LNCaP clone FGC (cell line): ENCODE measurements at places on chromosomes 2 and 18.

GRCh38 chr2:238240757-238241711, 1.2 kb upstream of the HES6 start:
- DNase-seq, result no peak

- no peak for DNase-seq
Observed at GRCh38 chr2:150495993-150496627, 8.6 kb upstream of the RND3 start.

- DNase-seq, result no peak
Observed at GRCh38 chr2:205769495-205769850, 87.2 kb downstream of the NRP2 start.

DNA sequence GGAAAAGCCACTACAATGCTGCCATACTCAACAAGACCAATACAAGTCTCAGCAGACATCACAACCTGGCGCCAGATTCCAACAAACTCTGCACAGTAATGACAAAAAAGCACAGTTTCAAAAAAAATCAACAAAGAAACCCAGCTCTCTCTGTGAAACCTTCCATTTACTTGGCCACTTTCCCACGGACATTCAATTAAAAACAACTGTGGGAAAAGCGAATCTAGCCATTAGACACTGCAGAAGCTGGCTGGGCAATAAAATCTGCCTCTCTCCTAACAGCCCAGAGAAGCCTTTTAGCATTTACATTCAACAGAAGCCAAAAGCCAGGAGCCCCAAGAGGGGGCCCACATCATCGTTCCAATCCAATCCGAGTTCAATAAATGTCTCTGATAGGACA, 128.9 kb downstream of the HDAC4 start:
- no peak for DNase-seq

- peak; percentile 46 for DNase-seq
Observed at GRCh38 chr2:168773719-168774521, 28.5 kb upstream of the NOSTRIN start.

DNA sequence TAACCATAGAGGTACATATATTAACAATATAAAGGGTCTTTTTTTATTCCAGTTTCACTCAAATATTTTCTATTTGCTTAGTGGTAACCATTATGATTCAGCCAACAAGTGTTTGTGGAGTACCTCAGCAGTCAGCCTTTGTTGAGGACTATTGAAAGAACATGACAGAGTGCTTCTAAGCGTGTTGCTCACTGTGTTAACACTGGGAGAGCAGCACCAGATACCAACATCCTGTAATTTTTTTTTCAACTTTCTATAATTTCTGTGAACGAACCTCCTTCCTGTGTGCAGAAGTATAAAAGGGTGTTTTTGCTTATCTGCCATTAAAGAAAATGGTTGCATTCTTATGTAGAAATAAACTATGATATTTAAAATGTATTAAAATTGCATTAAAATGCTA, 239.0 kb downstream of the PHLPP1 start:
- no peak for DNase-seq

DNA sequence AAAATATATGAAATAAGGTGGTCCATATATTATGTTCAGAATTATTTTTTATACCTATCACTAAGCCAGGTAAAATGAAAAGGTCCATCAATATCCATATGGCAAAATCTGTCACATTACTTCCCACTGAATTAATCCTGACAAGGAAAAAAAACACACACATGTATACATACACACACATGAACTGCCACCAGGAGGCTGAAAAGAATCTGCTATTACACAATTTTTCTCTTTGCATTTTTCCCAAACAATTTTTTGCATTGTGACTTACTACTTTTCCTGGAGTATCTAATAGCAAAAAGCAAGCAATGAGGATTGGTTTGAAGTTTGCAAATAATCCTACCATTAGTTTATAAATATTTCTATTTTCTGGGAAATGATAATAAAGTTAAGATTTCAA, 128.2 kb upstream of the CD226 start:
- no peak for DNase-seq

DNA sequence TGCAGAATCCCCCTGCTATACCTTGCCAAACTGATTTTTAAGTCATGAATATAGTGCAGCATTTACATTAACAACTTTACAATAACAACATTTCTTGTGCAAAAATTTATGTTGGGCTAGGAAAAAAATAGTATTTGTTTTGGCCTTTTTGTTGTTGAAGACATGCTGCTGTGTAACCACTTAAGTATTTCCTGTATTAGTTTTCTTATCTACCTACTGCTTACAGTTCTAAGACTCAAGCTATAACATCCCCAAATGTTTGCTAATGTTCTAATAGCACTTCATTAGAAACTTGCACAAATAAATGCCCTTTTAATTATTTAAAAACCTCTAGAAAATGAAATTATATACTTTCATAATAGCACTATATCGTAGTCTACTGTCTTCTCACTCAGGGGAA, 154.3 kb upstream of the DOCK10 start:
- no peak for DNase-seq

GRCh38 chr2:45840481-45840880, 189.0 kb downstream of the PRKCE start:
- no peak for DNase-seq

DNA sequence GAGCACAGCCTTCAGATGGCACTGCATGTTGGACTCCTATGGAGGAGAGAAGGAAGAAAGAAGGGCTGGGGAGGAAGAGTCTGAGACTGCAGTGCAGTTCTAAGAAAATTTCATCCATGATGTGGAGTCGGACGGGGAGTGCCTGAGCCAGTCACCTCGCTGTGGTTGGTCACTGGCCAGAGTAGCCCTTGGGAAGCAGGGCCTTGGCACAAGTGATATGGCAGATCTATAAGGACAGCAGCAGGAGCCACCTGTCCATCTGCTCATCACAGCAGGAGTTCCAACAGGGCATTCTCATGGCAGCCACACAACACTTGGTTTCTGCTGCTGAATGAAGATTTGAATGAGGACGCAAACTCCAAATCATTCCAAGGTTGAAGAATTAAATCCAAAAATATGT, 314.8 kb downstream of the CYP26B1 start:
- DNase-seq, result no peak

GRCh38 chr18:10113121-10114022, 199.6 kb downstream of the VAPA start:
- DNase-seq, result no peak

DNA sequence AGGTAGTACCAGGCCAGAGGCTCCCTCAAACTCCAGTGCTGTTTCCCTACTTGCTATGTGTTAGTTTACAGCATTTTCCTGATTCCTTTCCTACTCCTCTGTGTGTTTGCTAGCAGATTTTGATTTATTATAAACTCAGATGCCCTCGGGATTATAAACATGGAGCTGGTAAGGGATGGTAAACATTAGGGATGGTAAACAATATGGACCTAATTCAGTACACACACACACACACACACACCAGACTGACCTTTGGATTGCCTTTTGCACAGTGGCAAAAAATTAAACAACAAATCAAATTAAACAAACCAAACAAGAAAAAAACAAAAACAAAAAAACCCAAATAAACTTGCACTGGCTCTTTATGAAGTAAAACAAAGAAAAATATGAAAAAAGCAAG, 55.4 kb upstream of the ACVR1 start:
- DNase-seq, result peak; percentile 49

- no peak for DNase-seq
Observed at GRCh38 chr2:85623991-85624390, 8.0 kb downstream of the USP39 start.

GRCh38 chr18:5895299-5895875, at the start of gene TMEM200C:
Gene TMEM200C, minus strand, starts transcription at chr18:5895522. Its CDS starts 3,459 bp downstream, at chr18:5892063.
- DNase-seq, result no peak

DNA sequence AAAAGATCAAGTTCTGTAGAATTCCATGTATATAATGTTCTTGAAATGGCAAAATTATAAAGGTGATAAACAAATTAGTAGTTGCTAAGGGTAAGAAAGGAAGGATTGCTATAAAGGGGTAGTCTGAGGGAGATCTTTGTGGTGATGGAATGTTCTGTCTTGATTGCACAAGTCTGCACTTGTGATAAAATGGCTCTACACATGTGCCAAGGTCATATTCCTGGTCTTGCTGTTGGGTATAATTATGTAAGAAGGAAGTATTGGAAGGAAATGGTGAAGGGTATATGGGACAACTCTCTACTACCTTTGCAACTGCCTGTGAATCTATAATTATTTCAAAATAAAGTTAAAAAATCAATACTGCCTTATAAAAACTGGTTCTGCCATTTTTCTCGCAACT, 15.3 kb downstream of the SGPP2 start:
- DNase-seq, result no peak

DNA sequence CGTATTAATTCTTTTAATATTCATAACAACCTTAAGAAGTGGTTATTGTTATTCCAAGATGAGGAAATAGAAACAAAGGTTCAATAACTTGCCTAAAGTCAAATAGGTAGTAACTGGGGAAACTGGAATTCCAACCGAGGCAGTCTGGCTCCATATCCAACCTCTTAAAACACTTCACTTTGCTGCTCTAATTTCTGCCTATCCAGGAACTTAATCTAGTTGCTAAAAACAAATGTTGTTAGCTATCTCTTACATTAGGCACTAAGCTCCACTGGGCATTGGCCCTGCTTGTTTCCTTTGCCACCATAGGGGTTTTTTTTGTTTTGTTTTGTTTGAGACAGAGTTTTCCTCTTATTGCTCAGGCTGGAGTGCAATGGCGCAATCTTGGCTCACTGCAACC, 24.8 kb downstream of the ERLEC1 start:
- DNase-seq, result no peak

DNA sequence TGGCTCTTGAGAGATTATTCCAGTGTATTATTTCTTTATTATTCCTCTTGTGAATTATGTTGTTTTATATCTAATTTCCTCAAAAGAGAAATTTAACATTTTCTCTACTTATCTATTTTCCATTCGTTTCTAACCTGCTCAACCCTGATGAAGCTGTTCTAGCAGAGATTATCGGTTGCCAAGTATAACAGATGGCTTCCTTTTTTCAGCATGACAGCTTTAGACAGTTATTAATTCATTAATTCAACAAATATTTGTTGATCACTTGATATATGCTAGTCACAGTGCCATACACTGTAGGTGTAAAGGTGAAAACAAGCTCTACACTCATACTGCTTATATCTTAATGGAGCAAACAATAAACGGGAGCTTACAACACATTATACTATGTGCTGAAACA, 137.9 kb upstream of the UBE2E3 start:
- no peak for DNase-seq

DNA sequence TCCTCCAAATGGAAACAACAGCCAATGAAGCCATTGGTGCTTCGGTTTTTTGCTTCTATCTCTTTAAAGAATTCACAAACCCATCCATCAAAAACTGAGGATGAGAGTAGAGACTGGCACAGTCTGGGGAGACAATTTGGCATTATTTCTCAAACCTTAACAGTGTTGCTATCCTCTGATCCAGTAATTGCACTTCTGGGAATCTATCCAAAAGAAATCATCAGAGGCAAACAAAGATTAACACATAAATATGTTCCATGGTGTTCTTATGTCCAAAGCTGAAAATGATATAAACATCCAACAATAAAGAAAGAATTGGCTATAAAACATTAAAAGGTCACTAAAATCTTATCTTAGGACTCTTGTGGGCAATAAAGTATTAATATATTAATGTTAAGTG, 35.1 kb downstream of the REEP1 start:
- DNase-seq, result peak; percentile 72

DNA sequence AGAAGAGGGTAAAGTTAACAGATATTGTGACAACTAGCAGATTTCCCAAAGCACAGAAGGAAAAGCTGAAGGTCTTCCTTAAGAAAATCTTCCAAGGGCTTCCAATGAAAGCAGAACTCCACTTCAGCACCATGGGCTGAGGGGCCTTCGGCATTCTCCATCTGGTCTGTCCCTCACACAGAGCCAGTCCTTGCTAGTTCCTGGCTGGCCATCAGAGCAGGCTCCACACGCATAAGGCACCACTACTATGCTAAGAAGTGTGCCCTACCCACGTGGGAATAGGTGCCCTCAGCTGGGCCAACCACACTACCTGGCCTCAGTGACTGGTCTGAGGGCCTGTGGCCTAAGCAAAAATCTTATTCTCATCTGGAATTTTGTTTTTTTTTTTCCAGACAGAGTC, 73.5 kb downstream of the METTL4 start:
- no peak for DNase-seq

- DNase-seq, result no peak
Observed at GRCh38 chr2:9984217-9984739, 32.8 kb downstream of the GRHL1 start.

DNA sequence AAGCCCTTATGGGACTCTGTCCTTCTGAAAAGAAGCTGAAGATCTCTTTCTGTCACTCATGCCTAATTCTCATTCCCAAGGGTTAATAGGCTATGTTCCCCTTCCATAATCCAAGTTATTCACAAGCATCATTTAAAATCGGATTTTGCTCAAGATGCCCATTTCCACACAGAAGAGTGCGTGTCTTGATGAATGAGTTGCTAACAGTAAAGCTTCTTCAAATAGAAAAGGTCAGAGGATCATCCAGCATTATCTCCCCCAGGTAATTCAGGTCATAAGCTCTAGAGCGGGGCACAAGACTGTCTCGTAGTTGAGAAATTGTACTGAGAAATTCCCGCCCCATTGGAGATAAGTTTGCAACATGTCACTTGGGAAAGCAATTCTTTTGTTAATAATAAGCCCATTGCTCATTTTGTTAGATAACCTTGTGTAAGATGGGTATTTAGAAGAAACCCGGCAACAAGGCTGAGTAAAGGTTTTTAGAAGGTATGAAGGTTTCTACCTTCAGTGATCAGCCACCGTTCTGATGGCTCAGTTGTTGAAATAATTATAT, 290.7 kb upstream of the EPAS1 start:
- DNase-seq, result no peak

DNA sequence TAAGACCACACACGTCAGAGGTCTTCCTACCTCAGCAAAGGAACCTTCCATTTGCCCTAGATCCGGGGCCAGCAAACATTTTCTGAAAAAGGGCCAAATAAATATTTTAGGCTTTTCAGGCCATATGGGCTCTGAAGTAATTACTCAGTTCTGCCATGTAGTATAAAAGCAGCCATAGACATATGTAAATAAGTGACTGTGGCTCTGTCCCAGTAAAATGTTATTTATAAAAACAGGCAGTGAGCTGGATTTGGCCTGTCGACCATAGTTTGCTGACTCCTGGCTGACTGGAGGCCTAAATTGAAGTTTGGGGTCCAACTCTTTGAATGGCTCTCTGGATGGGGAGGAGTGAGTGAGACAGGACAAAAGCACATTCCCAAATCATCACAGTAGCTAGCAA, 49.5 kb downstream of the ABCB11 start:
- DNase-seq, result no peak

DNA sequence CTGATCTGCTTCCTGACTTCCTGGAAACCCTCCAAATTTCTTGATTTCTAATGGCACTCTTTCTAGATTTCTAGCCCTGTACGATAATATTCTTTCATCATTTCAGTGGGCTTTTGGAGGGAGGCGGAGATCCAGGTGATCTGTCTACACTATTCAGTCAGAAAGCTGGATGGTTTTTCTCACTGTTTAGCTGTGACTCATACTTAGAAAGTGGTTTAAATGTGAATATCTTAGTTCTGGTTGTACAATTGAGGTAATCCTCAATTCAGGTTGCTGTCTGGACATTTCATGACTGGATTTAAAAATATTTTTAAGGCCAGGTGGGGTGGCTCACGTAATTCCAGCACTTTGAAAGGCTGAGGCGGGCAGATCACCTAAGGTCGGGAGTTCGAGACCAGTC, 20.8 kb downstream of the SEH1L start:
- DNase-seq, result no peak

GRCh38 chr2:23449413-23449812, 64.4 kb downstream of the KLHL29 start:
- no peak for DNase-seq

GRCh38 chr18:26473672-26474071, 74.7 kb downstream of the KCTD1 start:
- no peak for DNase-seq

GRCh38 chr2:217610401-217610814, 392.4 kb downstream of the TNS1 start:
- peak; percentile 7 for DNase-seq
